ENCODE measurements at places on chromosomes 3 and 15.

GRCh38 chr3:54390582-54390981 lies 268.2 kb downstream of the CACNA2D3 start:
- DNase-seq: no peak

DNA sequence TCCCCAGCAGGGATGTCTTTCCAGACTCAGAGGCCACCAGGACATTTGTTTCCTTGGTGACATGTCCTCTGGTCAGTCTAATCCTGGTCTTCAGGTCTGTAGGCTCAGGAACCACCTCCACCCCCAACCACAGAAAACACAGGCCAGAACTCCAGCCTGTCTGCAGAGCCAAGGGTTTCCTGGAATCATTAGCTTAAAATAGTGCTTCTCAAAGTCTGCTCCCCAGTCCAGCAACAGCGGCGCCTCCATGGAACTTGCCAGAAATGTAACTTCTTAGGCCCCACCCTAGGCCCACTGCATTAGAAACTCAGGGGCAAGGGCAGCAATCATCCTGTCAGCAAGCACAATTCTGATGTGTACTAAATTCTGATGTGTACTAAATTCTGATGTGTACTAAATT lies 20.0 kb downstream of the SLC28A1 start:
- no peak for DNase-seq

- DNase-seq: no peak
Observed at GRCh38 chr3:39972508-39972907, 163.1 kb downstream of the MYRIP start.

GRCh38 chr3:139746481-139746880 lies 68.7 kb upstream of the NMNAT3 start:
- DNase-seq: no peak

- no peak for DNase-seq
Observed at GRCh38 chr3:142664311-142664710, 59.5 kb upstream of the TRPC1 start.

DNA sequence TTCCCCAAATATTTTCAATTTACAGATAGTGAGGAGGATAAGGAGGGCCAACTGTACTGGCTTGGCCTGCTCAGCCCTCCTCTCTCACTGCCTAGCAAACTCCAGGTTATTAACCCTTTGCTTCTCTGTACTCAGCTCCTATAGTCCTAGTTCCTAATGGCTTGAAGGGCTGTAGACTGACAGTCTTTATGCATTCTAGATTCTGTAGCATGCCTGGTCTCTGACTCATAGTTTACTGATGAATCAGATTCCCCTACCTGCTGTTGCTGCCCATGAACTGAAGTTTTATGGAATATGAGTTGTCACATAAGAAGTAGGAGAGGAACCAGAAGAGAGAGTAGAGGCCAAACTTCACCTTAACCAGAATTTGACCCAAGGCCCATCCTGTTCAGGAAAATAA lies 27.1 kb upstream of the MAP3K13 start:
- no peak for DNase-seq

DNA sequence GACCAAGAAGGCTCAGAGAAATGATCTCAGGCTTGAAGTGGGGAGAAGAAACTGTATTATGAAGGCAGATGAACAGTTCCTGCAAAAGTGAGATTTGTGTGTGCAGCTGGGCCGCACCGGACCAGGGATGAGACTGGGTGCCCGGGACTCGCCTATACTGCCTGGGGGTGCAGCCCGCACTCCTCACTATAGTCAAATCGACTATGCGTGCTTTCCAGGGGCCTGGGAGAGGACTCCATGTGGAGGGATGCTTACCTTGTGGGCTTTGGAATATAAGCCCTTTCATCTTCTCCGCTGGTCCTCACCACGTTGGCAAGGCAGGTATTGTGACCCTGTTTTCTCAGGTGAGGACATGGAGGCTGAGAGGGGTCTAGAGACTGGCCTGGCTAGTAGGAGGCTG lies 32.9 kb upstream of the APOD start:
- no peak for DNase-seq

- no peak for DNase-seq
Observed at GRCh38 chr3:4395448-4395847, 71.6 kb downstream of the SUMF1 start.

DNA sequence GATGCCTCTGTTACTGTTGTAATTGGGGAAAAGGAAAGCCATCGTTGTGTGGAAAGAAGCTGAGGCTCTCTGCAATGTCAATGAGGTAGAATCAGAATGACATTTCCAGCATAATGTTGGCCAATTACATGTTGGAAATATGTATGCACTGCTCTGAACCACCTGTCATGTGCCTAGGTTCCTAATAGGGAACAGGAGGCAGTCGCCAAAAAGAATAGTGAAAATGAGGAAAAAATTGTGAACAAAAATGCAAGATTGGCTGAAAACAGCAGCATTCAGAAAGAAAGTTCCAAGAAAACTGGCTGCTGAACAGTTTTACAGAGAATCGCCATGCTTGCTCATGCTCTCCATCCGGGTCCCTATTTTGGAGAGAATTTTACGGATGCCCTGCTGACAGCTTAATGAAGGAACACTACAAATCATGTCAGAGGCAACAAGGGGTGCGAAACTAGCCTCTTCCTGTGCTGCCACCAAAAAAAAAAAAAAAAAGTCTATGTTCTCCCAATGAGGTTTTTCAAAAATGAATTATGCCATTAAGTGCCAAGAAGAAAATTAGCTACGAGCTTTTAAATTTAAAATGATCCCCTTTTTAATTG lies 305.9 kb upstream of the ARRDC4 start:
- DNase-seq: no peak

DNA sequence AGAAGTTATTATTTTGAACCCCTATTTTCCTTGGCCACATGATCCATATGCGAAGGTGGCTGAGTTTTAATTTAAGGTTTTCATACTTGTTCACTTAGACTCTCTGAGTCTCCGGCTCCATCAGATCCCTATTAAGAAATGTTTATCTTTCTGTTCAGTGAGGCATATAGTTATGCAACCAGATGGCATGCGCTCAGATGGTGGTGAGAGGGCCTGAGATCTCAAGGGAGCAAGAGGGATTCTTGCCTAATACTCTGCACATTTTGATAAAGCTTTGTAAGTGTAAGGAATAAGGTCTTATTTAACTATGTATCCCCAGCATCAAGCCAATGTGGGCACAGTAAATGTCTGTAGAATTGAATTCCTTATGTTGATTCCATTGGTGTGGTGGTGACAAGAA lies 78.9 kb upstream of the DPH6 start:
- no peak for DNase-seq

DNA sequence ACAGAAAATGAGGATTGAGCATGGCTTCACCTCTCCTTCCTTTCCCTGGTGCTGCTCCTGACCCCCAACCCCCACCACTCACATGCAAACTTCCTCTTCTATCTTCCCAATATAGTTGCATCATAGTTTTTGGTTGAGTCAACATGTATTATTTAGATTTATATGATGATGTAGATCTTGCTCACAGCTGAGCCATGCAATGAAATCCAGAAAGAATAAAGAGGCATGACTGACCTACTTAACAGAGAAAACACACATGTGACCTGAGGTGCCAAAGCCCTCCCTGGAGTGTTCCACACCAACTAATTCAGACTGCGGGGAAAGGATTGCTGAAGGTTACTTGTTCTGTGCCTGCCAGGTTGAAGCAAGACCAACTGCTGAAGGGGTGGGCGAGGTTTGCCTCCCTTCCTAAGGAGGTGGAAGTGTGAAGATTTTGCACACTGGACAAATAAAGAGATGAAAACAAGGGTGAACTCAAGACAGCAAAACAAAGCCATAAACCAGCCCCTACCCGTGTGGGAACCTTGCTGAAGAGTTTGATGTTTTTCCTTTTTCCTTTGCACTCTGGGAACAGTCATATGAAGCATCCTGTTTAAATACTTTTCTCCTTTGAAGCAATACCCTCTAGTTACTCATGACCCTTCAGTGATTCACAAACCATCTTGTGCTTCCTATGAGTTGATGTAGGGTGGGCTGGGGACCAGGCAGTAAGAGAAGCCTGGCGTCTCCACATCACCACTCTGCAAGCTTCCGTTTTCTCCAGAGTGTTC lies 155.2 kb upstream of the UBE2E1 start:
- DNase-seq: no peak

DNA sequence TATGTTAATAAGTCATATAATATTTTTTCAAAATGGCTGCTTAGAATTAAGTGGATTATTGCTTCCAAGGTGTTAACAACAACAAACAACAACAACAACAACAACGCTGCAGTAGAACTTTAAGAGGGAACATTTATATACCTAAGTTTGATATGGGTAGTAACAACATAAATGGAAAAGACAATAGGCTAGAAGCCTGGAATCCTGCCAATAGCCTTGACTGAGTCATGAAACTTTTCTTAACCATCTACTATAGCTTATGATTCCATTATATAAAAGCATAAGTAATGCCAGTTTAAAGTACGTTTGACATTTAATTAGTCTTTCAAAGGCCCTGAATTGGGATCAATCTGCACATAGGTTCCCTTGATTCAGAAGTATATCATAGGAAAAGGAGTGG lies 31.2 kb downstream of the SATB1 start:
- DNase-seq: no peak

- DNase-seq: no peak
Observed at GRCh38 chr3:5899014-5899761, 711.7 kb downstream of the EDEM1 start.

DNA sequence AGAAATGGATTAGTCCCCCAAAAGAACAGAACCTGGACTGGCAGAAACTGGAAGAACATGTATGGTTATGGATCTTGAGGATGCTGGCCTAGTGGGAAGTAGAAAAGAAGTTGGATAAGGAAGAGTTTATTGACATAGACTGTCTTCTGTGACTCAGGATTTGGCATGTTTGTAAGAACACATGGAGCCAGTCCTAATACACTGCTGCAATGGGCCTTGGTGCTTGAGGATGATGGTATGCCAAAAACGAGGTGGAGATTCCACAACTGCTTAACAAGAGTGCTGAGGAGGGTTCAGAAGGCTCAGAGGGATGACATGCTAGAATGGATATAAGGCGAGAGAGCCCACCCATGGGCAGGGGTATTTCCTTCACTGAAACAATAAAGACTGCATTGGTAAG lies 22.4 kb downstream of the LZTFL1 start:
- DNase-seq: no peak

- no peak for DNase-seq
Observed at GRCh38 chr3:81743096-81744025, 18.1 kb downstream of the GBE1 start.

- DNase-seq: no peak
Observed at GRCh38 chr3:46593979-46594378, 18.3 kb upstream of the FAM240A start.

DNA sequence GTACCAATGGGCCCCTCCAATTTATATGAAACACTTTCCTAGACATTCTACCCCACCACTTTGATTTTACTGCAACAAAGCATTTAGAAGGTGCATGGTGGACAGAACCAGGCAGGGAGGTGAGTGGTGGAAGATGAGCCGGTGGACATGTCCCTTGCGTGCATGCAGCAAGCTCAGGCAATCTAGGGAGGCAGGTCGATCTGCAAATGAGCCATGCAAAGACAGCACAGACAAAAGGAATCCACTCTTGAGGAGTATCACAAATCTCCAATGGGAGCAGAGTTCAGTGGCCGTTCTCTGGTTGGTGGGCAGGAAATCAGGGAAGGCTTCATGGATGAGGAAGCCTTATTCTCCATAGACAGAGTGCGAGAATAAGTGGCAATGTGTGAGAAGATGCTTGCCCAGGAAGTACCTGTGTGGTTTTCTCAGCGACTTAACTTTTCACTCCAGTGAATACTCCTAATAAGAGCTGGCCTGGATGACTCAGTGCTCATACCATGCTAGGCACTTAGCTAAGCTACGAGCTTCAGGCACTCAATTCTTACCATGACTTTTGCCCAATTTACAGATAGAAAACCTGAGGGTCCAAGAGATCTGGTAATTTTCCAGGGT lies 152.5 kb downstream of the FOXP1 start:
- DNase-seq: no peak

DNA sequence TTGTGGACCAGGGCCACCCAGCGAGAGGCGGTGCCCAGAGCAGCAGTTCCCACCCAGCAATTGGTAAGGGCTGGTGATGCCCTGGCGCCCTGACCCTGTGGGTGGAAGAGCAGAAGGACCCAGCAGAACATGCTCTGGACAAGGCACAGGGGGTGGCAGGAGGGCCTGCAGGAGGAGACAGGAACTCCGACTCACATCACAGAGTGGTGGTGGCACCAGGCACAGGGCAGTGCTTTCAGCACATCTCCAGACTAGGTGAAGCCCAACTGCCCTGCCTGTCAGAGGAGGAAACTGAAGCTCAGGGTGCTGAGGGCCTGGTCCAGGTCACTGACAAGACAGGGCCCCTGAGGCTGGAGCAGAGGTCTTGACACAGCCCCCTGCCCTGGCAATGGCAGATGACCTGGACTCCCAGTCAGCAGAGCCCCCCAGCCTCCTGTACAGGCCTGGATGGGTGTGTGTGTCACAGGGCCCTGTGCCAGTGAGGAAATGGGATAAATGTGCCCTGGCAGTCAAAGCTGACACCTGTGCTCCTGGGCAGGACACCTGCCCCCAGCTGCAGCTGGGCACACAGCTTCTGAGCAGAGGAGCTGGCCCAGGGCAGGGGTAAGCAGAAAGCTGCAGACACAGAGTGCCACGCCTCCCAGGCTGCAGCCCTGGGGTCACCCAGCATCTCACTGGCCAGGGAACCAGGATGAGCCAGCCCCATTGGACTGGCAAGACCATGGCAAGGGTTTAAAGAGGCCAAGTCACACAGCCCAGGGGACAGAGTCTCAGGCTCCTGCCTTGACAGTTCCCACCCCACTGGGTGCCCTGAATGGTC lies 11.4 kb downstream of the KLF15 start:
- no peak for DNase-seq

- no peak for DNase-seq
Observed at GRCh38 chr3:32681811-32682210, 3.2 kb upstream of the CNOT10 start.

GRCh38 chr3:61378311-61378710 lies 127.1 kb upstream of the FHIT start:
- DNase-seq: no peak

- no peak for DNase-seq
Observed at GRCh38 chr3:47782446-47783308, 984 bp upstream of the SMARCC1 start.
